AG09309 (cell line): ENCODE measurements at places on chromosomes 3 and 15.
A peak's percentile ranks its signal among the peaks of the same experiment; 100 is the strongest.

DNA sequence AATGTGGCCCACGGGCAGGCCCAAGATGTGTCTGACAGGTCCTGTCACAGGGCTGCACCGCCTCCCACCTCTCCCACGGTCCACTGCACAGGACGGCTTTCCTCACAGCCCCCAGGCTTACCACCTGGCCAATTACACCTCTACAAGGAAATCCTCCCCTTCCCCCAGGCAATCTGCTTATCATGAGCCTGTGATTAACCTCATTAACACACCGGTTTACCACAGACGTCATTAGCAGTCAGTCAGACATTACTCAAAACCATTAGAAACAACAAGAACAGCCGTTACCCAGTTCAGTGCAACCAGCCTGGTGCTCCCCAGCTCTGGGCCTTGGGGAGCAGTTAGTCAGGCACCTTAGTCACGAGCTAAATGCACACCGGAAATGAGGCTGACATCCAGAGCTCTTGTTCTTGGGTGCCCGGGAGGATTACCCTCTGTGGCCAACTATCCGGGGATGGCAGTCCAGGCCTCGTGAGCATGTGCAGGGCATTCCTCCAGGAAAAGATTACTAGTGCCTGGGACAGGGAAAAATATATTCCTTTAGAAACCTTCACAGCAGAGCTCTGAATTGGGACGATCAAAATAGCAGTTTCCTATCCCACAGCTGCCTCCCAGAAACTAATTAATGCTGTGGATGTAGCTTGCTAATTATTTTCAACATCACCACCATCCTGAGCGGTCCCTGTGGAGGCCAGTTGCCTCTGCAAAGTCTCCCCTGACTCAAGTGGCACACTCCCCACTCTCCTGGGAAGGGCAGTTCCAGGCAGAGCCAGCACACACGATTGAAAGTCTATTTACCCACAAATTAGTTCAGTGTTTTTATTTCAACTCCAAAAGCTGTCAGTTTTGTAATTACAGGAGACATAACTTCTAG lies 117.4 kb upstream of the ZBED2 start:
- no peak for DNase-seq

- DNase-seq = no peak
Observed at GRCh38 chr3:69435274-69436265, 49.7 kb upstream of the FRMD4B start.

DNA sequence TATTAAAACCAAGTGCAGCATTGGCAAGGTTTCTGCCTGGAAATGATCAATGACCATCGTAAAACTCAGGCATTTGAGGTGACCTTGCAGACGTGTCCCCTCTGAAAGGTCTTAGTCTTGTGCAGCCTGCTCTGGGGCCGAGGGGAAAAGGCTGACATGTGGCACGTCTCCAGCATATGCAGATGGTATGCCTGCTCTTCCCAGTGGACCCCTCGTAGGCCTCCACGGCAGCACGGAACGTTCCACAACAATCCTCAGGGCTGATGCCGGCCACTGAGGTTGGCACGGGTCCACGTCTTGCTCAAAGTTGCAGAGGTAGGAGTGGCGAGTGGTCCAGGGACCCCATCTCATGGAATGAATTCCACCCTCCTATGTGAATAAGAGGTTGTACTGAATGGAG lies 247.5 kb upstream of the LYSMD4 start:
- no peak for DNase-seq

DNA sequence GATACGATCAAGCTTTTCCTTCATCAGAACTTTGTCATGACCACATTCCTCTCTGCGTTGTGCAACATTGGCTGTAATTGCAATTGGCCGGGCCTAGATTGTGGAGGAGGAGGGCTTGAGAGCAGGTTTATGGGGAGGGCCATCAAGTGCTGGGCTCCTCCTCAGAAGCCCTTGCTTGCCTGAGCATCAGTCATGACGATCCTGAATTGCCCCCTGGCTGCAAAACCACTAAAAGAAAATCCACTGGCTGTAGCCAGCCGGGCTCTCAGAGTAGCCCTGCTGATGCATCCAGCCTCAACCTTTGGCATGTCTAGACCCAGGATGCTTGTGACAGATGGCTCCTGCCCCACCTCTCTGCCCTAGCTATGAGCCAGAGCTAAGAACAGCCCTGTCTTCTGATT lies 13.4 kb upstream of the TRH start:
- DNase-seq = no peak

- peak; percentile 23 for DNase-seq
Observed at GRCh38 chr3:73765878-73766545, 141.3 kb upstream of the PDZRN3 start.
